ENCODE measurements at places on chromosomes 6 and 20.
A peak's percentile ranks its signal among the peaks of the same experiment; 100 is the strongest.

DNA sequence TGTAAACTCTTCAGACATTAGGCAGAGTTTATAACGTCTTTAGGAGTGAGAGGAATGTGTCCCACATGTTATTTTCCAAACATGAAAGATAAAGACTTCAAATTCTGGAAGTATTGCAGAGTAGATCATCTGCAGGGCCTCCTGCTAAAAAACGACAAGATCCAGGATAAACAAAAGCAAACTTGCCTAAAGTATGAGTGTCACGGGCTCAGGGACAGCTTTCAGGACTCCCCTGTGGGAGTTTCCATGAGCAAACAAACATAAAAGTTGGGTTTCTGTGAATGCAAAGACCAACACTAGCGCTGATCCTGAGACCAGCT is 76.9 kb downstream of the TXNDC5 start:
- DNase-seq: no peak

DNA sequence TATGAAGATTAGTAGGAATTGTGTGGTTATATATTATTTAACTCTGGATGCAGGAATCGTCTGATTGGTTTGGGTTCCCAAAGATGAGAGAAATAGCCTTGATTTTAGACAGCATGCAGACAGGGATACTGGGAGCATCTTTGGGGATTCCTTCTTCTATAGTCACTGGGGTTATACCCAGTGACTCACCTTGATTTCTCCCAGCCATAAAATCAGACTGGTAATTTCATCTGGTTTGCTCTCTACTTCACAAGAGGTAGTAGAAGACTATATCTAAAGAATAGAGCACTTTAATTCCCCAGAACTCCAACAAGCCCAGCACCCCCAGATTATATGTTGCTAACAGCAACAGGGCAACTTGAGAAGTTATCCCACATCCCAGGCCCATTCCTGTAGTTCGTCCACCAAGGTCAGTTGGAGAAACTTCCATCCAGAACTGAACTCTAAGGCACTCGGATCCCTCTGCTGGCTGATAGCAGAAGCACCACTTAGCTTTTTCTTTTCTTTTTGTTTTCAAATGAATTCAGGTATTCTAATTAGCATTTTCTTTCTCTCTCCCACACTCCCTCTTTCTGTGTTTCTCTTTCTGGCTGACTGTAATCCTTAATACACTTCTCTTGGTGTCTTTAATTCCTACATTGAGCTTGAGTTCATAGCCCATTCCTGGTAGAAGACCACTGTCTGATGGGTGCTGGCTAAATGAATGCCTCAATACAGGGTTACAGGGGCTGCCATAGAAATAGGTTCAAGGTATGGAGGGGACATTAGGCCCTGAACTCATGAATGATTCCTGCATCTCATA is 20.4 kb upstream of the EFHC1 start:
- DNase-seq: no peak

DNA sequence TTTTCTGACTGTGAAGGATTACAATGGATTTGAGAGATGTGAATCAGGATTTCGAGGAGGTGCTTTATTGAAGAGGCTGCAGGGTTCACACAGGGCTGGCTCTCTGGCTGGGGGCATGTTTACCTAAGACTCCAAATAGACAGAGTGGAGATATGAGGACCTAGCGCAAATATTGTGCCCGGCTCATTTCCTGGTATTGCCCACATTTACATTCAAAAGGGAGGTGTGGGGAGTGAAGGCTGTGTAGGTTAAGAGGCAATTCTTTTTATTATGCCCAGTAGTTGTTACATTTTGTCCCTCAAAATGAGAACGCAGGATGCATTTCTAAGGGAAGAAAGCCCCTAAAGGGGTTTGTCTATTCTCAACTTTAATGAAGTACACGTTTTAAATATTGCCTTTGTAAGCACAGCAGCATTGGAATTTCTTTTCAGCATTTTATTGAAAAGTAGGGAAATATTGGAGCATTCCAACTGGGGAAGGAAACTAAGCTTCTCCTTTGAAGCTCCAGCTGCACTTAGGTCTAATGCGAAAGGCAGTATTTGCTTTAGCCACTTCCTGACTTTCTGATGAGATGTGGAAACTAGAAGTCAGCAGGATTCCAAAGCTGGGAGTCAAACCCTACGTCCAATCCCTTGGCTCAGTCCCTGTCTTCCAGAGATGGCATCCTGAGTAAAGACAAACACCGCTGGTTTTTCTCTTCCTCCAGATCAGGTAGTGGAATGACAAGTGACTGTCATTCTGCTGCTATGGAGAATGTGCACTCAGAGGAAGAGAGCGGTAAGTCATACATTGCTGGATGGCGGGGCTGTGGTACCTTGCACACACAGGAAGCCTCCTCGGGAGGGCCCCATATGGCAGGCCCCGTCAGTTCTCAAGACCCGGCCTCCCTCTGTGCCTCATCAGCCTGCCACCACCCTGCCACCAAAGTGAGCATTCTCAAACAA is 70.7 kb downstream of the MYB start:
- no peak for DNase-seq

DNA sequence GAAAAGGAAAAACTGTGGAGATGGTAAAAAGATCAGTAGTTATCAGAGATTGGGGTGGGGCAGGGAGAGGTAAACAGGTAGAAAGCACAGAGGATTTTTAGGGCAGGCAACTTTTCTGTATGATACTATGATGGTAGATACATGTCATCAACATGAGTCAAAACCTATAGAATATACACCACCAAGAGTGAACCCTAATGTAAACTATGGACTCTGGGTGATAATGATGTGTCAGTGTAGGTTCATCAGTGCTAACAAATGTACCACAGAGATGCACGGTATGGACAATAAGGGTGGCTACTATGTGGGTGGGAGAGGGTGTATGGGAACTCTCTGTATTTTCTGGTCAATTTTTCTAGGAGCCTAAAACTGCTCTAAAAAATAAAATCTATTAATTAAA is 18.5 kb downstream of the PACSIN1 start:
- DNase-seq: no peak

- DNase-seq: no peak
Observed at GRCh38 chr6:111782192-111782809, 91.0 kb downstream of the FYN start.

DNA sequence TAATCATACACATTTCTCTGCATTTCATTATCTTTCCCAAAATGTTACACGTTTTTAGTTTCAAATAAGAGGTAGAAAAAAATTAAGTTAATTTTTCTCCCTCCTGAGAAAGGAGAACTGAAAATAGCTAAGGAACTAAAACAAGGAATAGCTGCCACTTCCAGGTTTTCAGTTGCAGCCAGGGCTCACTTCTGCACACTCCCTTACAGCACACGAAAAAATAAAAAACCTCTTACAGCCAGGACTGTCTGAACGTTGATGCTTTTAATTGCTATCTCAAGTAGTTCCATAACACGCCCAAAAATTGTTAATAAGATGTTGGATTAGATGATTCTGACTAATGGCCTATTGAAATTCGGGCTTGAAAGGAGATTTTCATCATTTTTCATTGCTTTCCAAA is 153.7 kb upstream of the THBS2 start:
- no peak for DNase-seq

DNA sequence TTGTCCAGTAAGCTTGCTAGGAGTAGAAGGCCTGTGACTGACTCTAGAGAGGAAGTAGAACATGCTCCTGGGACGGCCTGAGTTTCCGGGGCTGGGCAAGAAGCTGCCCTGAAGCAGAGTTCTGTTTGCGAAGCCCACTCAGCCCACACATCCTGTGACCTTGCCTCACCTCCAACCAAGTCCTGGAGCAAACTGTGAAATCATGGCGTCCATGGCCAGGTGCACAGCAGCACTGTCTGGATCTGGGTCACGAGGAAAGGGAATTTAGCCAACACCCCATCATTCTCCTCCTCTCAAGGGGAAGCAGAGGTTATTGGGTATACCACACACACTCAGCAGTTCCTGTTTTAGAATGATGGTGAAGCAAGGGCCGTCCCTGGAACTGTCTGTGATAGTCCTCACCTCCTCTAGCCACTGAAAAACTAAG is 87.5 kb downstream of the CRYBG1 start:
- DNase-seq: no peak

DNA sequence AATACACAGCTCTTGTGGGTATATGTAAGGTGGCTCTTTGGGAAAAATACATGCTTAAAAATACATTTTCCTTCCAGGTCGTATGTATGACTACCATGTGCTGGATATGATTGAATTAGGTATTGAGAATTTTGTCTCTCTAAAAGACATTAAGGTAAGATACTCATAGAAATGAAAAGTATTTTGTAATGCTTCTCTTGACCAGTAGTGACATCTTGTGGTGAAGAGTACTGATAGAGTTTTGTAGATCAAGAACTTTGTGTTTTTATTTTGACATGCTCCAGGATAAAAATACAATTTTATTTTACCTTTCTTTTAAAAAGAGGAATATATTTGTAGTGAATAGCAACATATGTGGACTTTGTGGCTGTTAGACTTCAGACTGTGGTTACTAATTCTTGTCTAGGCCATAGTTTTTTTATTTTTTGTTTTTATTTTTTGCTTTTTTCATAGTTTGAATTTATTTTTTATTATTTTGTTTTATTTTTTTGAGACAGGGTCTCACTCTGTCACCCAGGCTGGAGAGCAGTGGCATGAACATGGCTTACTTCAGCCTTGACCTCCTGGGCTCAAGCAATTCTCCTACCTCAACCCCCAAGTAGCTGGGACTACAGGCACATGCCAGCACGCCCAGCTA is 17.9 kb downstream of the RPF2 start:
- DNase-seq: no peak

DNA sequence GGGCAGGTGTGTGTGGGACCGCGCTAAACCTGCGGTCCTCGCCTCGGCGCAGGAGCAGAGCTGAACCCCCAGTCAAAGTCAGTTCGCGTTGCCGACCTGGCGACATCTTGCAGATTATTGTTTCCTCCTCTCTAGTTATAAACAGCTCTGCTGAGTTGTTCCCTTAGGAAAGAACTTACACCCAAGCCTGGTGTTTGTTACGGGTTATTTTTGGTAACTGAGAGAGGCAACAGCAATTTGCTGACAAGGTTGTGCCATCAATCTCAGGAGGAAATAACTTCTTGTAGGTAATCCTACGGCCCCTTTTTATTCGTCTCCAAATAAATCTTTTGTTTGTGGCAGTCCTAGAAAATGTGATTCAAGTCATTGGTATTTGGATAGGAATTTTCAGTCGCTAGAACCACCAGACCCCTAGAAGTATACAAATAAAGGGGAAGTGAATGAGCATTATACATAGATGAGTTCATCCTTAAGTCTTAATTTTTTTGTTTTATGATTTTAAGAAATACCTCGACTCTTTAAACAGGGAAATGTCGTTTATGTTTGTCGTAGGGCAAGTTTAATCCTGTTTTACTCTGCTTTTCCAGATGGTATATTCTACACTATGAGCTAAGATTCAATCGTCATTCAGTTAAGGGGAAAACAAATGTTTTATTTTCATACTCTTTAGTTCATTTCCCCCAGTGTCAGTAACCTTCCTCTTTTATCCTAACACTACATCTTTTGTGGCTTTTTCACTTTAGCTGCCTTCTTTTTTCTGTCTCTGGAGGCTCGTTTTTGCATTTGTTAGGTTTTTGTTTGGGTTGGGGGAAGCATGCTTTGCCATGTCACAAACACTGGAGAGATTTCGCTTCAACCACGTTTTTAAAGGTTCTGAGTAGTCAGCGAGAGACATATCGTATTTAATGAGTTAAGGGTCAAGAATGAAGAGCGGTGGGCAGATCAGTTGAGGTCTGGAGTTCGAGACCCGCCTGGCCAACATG is 1.2 kb downstream of the PM20D2 start:
- peak; percentile 43 for DNase-seq

DNA sequence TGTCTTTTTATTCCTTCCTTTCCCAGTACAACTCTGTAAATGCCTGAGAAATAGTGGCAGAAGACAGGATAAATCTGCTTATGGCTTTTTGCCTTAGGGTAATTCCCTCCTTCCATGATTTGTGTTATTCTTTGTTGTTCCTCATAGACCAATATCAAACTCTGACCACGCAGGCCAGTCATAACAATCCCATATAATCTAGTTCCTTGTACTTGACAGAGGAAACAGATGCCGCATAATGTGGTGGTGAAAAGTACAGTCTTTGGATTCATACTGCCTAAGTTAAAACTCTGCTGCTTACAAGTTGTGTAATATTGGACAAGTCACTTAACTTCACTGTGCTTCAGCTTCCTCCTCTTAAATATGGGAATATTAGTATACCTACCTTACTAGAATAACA is 8.2 kb upstream of the BAG2 start:
- DNase-seq: no peak

- DNase-seq: no peak
Observed at GRCh38 chr6:26556263-26557070, 18.3 kb downstream of the HMGN4 start.
